Activated CD4-positive, alpha-beta memory T cell treated with anti-CD3 and anti-CD28 coated beads, Interleukin-2, amount 10 ng/mL, durations not matched to agents 7 days and 5 days (primary cell): ENCODE measurements at places on chromosomes 11 and 22. TPM values are rescaled to one million over a fixed set of nuclear protein-coding genes. Genes with fewer than 3 reads are reported as not detected.

GRCh38 chr11:106152013-106152412 lies 74.6 kb downstream of the AASDHPPT start:
- no peak for DNase-seq

WT1 gene
- not detected for total RNA-seq

KRTAP5-2 gene
- not detected for total RNA-seq

- DNase-seq, result no peak
These were observed 197.3 kb upstream of the FOLH1 start for GRCh38 chr11:49405743-49406142.
